ENCODE measurements at places on chromosomes 11 and 22. TPM values are rescaled to one million over a fixed set of nuclear protein-coding genes. Genes with fewer than 3 reads are reported as not detected.

The ALDH3B2 gene
- total RNA-seq = 0.63 TPM

The HPX gene
- 5.2 TPM for total RNA-seq

The ALKBH8 gene
- total RNA-seq = 5.2 TPM

The NRIP3 gene
- 2.7 TPM for total RNA-seq

The MUC6 gene
- total RNA-seq = 173 TPM

The OR51B5 gene
- 0.37 TPM for total RNA-seq

The TMPRSS13 gene
- total RNA-seq = 0.63 TPM

The CSTPP1 gene
- total RNA-seq = 39.1 TPM

The ARVCF gene
- total RNA-seq = 44.3 TPM

The CCDC88B gene
- 25.8 TPM for total RNA-seq

The PRDM11 gene
- total RNA-seq = 21.3 TPM

The F2 gene
- 21.4 TPM for total RNA-seq

The POU2AF3 gene
- 14.0 TPM for total RNA-seq

The IGF2 gene
- total RNA-seq = 32.5 TPM

The NLRP14 gene
- total RNA-seq = 0.06 TPM

The GP1BB gene
- 5.4 TPM for total RNA-seq

The SMC1B gene
- total RNA-seq = not detected

The TEX12 gene
- total RNA-seq = not detected

The JOSD1 gene
- total RNA-seq = 75.4 TPM

The IGLL5 gene
- total RNA-seq = 1.5 TPM

The MPEG1 gene
- total RNA-seq = 13.5 TPM

The CHADL gene
- 5.4 TPM for total RNA-seq

The LARGE2 gene
- total RNA-seq = 2.2 TPM

The GGT5 gene
- total RNA-seq = 21.8 TPM

The RFPL1 gene
- total RNA-seq = not detected

The GLYAT gene
- 0.49 TPM for total RNA-seq

The GDPD4 gene
- total RNA-seq = not detected

The SLC22A8 gene
- total RNA-seq = not detected

The KCTD14 gene
- total RNA-seq = 23.6 TPM

The POU2AF1 gene
- total RNA-seq = 12.9 TPM

The TMEM121B gene
- total RNA-seq = 1.7 TPM

The OR10V1 gene
- total RNA-seq = not detected

The SMIM35 gene
- total RNA-seq = not detected

The SYT13 gene
- total RNA-seq = 154 TPM

The OR4A16 gene
- total RNA-seq = not detected

The CNGA4 gene
- 0.26 TPM for total RNA-seq

The LRRC4C gene
- 2.2 TPM for total RNA-seq

The C11orf24 gene
- 38.8 TPM for total RNA-seq

The B4GALNT4 gene
- total RNA-seq = 3.4 TPM

The KCNQ1OT1 gene
- 2.2 TPM for total RNA-seq

The OR51E2 gene
- total RNA-seq = 0.63 TPM

The OR51S1 gene
- total RNA-seq = not detected

All from mucosa of gallbladder (tissue), 1 donor.